Ascending aorta (tissue), 2 donors: ENCODE measurements at places on chromosomes 1 and 21.

- no peak for DNase-seq
These were observed 2.4 kb downstream of the ENO1 start for GRCh38 chr1:8876087-8876486.

DNA sequence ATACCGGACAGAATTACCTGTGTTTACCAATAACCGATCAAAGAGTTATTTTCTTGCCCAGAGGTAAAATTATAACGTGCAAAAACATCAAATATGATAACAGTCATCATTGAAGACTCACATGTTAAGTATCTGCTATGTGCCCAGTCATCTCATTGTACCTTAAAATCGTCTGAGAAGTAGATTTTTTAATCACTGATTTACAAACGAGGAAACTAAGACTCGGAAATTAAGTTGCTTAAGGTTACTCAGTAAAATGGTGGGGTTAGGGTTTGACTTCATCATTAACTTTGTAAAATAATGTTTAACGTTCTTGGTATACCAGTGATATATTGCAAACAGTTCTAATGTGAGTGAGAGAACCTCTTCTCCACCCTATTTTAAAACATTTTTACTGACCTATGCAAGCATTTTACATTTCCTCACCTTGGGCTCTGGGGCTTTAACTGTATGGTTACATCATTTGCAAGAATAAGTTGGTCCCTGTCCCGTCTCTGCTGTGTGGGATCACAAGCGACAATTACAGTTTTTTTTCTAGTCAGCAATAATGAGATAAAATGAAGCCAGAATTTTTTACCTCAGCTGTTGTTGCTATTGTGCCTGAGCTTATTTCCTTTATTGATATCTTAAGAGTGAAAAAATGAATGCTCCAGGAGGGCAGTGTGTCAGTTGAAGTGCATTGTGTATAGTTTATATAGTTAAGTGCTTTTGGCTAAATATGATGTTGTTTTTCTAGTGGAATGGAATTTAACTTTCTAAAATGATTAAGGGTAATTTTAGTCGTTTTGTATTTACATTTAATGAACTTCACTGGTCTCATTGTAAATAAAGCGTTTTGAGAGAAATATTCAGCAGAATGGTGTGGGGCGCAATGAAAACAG, 2.7 kb downstream of the RPRD2 start:
- DNase-seq = no peak

GRCh38 chr1:3741566-3742438, 10.4 kb upstream of the CCDC27 start:
- DNase-seq = no peak

GRCh38 chr1:54296666-54297065, 96.7 kb downstream of the MRPL37 start:
- DNase-seq = no peak

DNA sequence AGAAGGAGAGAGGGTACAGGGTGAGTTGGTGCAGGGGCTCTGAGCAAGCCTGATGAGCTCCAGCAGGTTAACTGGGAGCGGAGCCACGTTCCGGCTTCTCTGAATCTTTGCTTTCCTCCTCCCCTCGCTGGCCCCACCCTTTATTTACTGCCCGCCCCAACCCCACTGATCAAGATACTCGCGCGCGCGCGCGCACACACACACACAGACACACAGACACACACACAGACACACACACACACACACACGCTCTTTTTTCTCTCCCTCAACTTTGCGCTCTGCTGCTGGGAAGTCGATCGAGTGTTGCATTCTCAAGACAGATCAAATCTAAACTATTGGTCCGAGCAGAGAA, at the start of gene GRIK1:
Gene GRIK1, minus strand, starts transcription at position 73 of the 352 bp plus-strand sequence.
- DNase-seq = no peak
